ENCODE measurements at places on chromosomes 2 and 18.

- DNase-seq, result no peak
These were observed 86.6 kb downstream of the DNER start for GRCh38 chr2:229627728-229628127.

DNA sequence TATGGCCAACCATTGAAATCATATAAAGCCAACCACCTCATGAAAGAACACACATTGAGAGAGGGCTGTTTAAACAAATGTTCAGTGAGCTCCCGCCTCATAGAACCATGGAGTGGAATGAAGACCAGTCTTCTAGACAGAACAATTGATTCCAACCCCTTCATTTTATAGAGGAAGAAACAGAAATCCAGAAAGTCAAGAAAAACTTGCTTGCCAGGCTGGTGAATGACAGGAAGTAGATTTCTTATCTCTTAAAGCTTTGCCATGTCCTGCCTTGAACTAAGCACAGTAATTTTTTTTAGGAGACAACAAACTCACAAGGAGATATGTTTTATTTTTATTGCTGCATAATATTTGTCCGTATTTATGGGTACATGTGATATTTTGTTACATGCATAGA lies 16.5 kb upstream of the NRP2 start:
- no peak for DNase-seq

DNA sequence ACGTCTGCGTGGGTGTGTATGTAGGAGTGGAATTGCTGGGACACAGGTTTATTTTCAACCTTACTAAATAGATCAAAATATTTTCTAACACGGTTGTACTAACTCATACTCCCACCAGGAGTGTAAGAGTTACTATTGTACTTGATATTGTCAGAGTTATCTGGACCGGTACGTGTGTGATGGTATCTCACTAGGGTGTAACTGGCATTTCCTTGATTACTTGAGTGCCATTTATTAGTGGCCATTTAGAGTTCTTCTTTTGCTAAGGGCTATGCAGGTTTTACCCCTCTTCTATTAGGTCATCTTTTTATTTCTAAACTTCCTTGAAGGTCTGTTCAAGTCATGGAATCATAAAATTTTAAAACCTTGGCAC lies 33.5 kb downstream of the CENPO start:
- no peak for DNase-seq

GRCh38 chr18:47799376-47799775 lies 131.1 kb downstream of the SMAD2 start:
- no peak for DNase-seq
